H54 (cell line): ENCODE measurements at places on chromosomes 16 and 17.

DNA sequence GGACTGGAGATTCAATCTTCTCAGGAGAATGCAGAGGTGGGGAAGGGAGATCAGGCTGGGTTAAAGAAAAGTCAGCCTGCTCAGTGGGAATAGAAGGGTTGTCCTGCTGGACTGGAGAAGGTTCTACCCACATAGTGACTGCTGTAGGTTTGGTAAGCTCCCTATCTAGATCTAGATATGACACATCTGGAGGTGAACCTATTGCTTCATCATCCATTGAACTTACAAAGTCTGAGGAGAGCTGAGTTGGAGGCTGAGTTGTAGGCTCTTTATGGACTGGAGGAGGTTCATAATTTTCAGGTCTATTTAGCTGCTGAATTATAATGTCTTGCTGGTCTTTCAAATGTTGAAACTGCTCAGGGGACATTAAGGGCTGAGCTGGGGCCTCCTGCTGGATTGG lies 46.0 kb upstream of the NF1 start:
- no peak for DNase-seq

DNA sequence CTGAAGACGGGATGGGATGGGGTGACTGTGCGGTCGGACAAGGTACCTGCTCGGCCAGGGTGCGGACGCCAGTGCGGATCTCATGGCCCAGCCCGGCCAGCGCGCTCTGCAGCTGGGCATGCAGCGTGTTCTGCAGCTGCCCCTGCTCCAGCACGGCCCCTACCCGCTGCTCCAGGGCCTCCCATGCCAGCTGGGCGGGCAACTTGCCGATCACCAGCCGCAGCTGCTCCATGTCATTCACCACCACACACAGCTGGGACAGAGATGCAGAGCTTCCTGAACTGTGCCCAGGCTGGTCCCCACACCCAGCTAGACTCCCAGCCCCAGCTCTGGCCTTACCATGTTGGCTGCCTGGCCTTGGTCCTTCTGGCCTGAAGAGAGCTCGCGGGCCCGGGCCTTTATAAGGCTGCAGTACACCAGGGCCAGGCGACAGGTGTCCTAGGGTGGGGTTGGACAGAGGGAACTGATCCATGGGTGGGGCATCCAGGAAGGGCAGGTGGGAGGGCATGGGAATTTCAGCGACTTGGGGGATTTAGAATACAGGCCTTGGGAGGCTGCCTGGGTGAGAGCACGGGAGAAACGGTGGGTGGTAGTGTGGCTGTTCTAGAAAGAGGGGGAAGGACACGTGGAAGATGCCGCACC lies 9.8 kb downstream of the UNC13D start:
- DNase-seq: no peak

DNA sequence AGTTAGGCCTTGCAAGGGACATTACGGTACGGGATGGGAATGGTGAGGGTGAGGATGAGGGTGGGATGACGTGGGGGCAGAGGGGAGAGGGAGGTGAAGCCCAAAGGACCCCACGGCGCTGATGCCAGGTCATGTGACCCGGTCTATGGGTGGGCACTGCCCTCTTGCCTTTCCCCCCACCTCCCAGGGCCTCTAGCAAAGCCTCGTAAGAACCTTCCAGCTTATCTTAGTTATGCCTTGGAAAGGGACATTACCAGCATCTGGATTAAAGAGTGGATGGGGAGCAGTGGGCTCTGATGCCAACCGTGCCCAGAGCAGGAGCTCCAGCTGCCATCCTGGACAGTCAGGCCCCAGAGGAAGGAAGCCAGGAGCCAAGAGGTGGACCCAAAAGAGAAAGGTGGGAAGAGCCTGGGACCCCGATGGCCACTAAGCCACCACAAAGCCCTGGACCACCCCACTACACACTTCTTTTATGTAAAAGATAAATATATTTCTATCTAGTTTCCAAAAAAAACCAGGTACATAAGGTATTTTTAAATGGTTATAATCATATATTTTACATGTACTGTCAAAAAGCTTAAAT lies 40.9 kb downstream of the TK2 start:
- DNase-seq: no peak

- no peak for DNase-seq
Observed at GRCh38 chr17:42193216-42193968, 902 bp downstream of the GHDC start.

DNA sequence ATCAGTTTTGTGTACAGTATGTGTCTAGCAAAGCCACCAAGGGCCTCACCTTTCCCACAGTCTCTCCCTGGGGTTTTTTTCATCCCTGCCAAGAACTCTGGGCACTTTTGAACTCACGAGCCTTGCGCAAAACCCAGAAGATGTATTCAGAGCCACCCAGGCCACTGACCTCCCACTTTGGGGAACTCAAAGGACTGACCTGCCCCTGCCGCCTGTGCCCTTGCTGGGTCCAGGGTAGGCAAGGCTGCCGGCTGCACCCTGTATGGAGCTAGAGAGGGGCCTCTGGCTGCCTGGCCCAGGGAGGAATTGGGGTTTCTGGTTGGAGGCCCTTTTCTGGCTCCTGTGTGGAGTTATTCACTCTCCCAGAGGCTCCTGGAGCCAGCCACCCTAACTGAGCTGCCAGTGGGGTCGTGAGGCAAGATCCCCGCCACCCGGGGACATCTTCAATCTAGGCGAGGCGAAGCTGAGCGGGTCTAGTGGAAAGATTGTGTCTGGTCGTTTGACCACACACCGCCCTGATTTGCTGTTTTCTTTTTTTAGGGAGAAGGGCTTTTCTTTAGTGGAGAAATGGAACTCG lies 1.9 kb downstream of the CDK5R1 start:
- DNase-seq: no peak
